ENCODE measurements at places on chromosomes 5 and 9.

DNA sequence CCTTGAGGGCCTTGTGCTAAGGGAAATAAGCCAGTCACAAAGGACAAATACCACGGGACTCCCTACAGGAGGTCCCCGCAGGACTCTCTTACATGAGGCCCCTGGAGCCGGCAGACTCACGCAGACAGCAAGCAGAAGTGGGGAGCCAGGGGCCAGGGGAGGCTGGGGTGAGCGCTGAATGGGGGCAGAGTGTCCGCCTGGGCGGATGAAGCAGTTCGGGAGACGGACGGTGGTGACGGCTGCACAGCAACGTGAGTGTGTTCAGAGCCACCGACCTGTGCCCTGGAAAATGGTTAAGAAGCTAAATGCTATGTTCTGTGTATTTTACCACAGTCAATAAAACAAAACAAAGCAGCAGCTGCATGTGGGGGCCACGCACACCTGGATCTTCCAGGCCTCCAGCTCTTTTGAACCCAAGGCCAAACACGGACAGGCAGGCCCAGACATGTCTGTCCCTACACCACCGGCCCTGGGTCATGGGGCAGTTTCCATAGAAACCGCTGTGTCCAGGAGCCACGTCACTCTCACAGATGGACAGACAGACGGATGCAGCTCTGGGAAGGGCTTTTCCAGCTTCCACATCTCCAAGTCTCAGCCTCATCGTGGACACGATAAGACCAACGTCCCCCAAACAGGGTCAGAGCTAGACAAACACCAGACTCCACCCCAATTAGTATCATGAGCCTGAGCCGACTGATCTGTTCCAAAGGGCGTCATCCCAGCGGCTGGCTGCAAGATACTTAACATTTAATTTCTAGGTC lies 103.9 kb downstream of the VAV2 start:
- no peaks in the 10 kb centered on the region for H3K27me3 ChIP-seq
- no peaks in the 10 kb centered on the region for H3K4me1 ChIP-seq
- H3K27ac ChIP-seq = no peak overlapping the region
- H3K4me3 ChIP-seq = no peak overlapping the region
- H3K36me3 ChIP-seq = no peaks in the 10 kb centered on the region

GRCh38 chr5:43627028-43627427 lies 24.0 kb downstream of the NNT start:
- 0 out of 2 replicates have a peak, but pooled peaks cover 4% of the 10 kb centered on the region for H3K36me3 ChIP-seq
- no peak overlapping the region for H3K4me3 ChIP-seq
- no peak overlapping the region for H3K27ac ChIP-seq
- peak; percentile 73 for DNase-seq
- H3K4me1 ChIP-seq = no peaks in the 10 kb centered on the region
- no peaks in the 10 kb centered on the region for H3K27me3 ChIP-seq

DNA sequence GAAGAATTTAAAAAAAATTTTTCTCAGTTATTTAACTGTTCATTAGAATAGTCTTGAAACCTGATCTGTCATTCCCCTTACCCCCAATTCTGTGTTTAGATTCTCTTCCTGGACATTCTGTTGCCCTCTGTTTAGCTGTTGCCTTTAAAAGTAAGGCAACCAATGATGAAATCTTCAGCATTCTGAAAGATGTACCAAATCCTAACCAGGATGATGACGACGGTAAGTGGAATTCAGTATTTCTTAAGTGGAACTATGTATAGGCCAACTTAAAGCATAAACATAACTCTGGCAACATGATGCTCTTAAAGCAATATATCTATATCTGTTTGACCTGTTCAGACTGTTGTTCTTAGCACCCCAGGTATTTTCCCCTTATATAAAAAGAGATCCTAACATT lies 27.2 kb downstream of the NCBP1 start:
- H3K4me3 ChIP-seq = no peak overlapping the region
- no peaks in the 10 kb centered on the region for H3K4me1 ChIP-seq
- no peak overlapping the region for H3K27ac ChIP-seq
- DNase-seq = no peak
- H3K36me3 ChIP-seq = peaks cover 85% of the 10 kb centered on the region

- no peaks in the 10 kb centered on the region for H3K27me3 ChIP-seq
- H3K27ac ChIP-seq = no peak overlapping the region
- H3K4me3 ChIP-seq = no peak overlapping the region
Measured at GRCh38 chr5:140208065-140208464, 33.1 kb downstream of the CYSTM1 start.

- no peak overlapping the region for H3K4me3 ChIP-seq
- no peak for DNase-seq
- H3K4me1 ChIP-seq = no peaks in the 10 kb centered on the region
- H3K36me3 ChIP-seq = no peaks in the 10 kb centered on the region
- no peak overlapping the region for H3K27ac ChIP-seq
Measured at GRCh38 chr9:69527454-69527853, 144.7 kb downstream of the APBA1 start.

GRCh38 chr5:88391116-88391515 lies 122.5 kb upstream of the TMEM161B start:
- no peaks in the 10 kb centered on the region for H3K27me3 ChIP-seq
- no peak overlapping the region for H3K27ac ChIP-seq
- H3K36me3 ChIP-seq = no peaks in the 10 kb centered on the region
- DNase-seq = no peak
- no peak overlapping the region for H3K4me3 ChIP-seq

DNA sequence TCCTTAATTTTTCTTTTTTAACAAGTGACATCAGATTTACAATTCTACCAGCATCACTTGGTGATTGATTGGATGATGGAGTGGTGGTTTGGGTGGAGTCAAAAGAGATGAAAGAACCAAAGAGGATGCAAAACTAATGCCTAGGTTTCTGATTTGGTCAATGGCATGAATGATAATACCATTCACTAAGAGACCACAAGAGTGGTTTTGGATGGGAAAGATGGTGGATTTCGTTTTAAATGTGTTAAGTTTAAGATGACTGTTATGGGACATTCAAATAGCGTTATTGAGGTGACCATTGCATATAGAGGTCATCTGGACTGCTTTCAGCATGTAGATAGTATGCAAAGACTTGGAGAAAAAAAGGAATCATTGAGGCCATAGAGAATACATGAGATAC lies 3.6 kb downstream of the SMC5 start:
- H3K27ac ChIP-seq = no peak overlapping the region
- H3K4me1 ChIP-seq = peaks cover 59% of the 10 kb centered on the region
- peaks cover 52% of the 10 kb centered on the region for H3K36me3 ChIP-seq
- H3K27me3 ChIP-seq = no peaks in the 10 kb centered on the region

GRCh38 chr5:113293068-113293974 lies 141.5 kb downstream of the TSSK1B start:
- H3K4me1 ChIP-seq = 0 out of 2 replicates have a peak, but pooled peaks cover 10% of the 10 kb centered on the region
- H3K36me3 ChIP-seq = no peaks in the 10 kb centered on the region
- H3K4me3 ChIP-seq = peak overlapping the region; percentile 82
- H3K27ac ChIP-seq = peak overlapping the region; percentile 79

DNA sequence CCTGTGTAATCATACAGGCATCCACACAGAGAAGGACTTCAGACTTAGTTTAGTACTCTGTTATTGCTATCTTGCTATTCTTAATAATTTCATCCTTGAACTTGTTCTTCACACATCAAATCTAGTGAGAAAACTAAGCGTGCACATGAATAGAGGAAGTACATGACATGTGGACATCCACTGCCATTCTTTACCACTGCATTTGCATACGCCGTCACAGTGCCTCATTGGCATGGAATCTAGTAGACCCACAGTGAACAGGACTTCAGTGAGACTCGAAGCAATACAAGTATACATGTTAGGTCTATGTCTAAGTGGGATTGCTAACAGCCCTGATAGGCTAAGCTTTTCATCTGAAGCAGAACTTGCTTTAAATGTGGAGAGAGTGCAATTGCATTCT lies 592.1 kb downstream of the TLE4 start:
- H3K27me3 ChIP-seq = no peaks in the 10 kb centered on the region
- no peak for DNase-seq
- H3K4me3 ChIP-seq = no peak overlapping the region
- H3K27ac ChIP-seq = no peak overlapping the region
- no peaks in the 10 kb centered on the region for H3K4me1 ChIP-seq

GRCh38 chr9:78171651-78172050 lies 64.2 kb upstream of the CEP78 start:
- H3K36me3 ChIP-seq = no peaks in the 10 kb centered on the region
- no peak for DNase-seq
- no peaks in the 10 kb centered on the region for H3K4me1 ChIP-seq
- H3K4me3 ChIP-seq = no peak overlapping the region
- H3K27ac ChIP-seq = no peak overlapping the region
- H3K27me3 ChIP-seq = peaks cover 29% of the 10 kb centered on the region

DNA sequence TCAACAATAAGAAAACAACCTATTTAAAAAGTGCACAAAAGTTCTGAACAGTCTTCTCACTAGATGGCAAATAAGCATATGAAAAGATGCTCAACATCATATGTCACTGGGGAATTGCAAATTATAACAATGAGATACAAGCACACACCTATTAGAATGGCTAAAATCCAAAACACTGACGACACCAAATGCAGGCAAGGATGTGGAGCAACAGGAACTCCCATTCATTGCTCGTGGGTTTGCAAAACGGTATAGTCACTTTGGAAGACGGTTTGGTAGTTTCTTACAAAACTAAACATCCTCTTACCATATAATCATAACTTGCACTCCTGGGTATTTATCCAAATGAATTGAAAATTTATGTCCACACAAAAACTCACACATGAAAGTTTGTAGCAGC lies 100.9 kb upstream of the TBC1D2 start:
- H3K36me3 ChIP-seq = no peaks in the 10 kb centered on the region
- H3K27ac ChIP-seq = peak overlapping the region; percentile 34
- peaks cover 20% of the 10 kb centered on the region for H3K4me1 ChIP-seq
- H3K27me3 ChIP-seq = no peaks in the 10 kb centered on the region

DNA sequence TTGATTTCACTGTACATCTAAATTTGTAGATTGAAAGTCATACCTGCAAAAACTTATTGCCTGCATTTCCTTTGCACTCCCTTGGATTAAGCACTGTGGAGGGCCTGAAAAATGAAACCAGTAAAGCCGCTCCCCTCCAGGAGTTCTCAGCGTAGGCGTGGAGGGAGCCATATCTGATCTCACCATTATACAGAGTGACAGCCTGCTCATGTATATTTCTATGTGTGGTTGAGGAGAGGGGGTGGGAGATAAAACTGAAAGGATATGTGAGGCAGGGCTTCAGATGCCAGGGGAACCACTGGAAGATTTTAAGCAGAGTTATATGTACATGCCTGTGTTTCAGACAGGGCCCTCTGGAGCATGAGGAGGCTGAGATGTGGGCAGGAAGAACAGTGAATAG lies 303.0 kb downstream of the MSX2 start:
- H3K4me1 ChIP-seq = no peaks in the 10 kb centered on the region
- DNase-seq = no peak
- H3K36me3 ChIP-seq = no peaks in the 10 kb centered on the region

DNA sequence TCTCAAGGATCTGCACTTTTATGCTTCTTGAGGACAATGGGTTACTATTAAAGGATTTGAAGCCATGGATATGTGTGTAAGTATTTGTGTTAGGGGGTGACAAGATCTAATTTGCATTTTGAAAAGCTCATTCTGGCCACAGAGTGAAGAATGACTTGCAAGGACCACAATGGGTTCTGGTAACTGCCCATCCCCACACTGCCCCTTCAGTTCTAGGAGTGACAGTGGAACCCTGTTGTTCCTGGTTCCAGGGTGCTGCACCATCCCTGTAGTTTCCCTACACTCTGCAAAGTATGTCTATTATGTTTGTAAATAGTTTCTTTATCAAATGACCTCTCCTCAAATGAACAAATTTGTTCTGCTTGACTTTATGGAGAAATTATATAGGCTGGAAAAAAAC lies 9.7 kb upstream of the SPRY4 start:
- no peaks in the 10 kb centered on the region for H3K27me3 ChIP-seq
- no peaks in the 10 kb centered on the region for H3K36me3 ChIP-seq
- H3K27ac ChIP-seq = no peak overlapping the region
- no peak overlapping the region for H3K4me3 ChIP-seq
- DNase-seq = no peak

DNA sequence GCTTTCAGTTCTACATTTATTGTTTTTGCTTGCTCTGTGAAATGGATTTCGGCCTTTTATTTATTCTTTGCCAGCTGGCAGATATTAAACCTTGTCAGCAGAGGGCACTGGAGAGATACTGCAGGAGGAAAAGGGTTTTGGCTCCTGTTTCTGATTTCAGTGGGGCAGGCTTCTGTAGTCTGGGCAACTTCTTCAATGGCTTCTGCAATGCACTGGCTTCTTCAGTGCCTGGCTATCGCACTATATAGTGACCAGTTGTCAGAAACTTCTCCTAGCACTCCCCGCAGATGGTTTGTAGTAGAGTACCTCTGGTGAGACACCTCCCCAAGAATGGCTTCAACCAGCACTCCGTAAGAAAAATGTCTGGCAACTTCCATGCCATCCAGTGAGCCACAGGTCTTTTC lies 3.2 kb upstream of the NFX1 start:
- 0 out of 2 replicates have a peak, but pooled peaks cover 4% of the 10 kb centered on the region for H3K36me3 ChIP-seq
- H3K27ac ChIP-seq = no peak overlapping the region
- H3K27me3 ChIP-seq = no peaks in the 10 kb centered on the region
- no peak overlapping the region for H3K4me3 ChIP-seq
- DNase-seq = peak; percentile 91
- H3K4me1 ChIP-seq = 0 out of 2 replicates have a peak, but pooled peaks cover 10% of the 10 kb centered on the region

GRCh38 chr5:137621306-137621705 lies 114.6 kb downstream of the KLHL3 start:
- no peak overlapping the region for H3K4me3 ChIP-seq
- no peaks in the 10 kb centered on the region for H3K27me3 ChIP-seq
- peaks cover 57% of the 10 kb centered on the region for H3K4me1 ChIP-seq
- peak; percentile 25 for DNase-seq

DNA sequence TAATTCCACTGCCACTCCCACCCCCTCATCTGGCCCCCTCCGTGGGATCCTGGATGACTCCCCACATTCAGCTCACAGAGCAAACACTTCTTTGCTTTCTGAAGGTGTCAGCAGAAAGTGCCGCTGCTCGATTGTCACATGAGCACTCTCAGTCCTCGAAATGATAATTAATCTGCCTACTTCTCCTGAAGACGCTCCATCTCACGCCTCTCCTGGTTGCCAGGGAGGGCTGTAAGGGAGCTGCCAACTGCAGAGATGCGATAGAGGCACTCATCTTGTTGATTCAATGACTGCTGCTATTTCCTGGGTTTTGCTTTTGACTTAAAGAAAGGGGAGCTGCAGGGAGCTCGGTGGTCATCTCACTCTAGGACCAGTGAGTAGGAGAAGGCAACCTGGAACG lies 206.5 kb downstream of the DAB2IP start:
- no peaks in the 10 kb centered on the region for H3K36me3 ChIP-seq
- H3K27ac ChIP-seq = no peak overlapping the region
- H3K4me3 ChIP-seq = no peak overlapping the region
- DNase-seq = no peak

DNA sequence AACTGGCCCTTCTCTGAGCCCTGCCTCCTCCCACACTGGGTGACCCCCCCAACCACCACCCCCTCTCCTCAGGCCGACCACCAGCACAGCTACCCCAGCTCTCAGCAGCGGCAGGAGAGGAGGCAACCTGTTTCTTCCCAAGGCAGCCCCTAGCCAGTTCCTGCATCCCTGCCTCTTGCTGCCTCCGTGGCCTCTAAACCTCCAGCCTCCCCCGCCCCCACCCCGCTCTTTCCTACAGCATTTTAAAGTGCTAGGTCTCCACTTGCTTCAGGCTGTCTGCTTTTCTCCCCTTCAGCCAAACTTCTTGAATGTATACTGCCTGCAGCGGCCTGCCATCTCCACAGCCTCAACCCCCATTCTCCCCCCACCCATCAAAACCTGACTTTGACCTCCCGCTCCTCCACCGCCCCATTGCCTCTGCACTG lies 135.6 kb downstream of the DAB2IP start:
- H3K36me3 ChIP-seq = no peaks in the 10 kb centered on the region
- H3K4me3 ChIP-seq = no peak overlapping the region
- DNase-seq = no peak
- H3K4me1 ChIP-seq = no peaks in the 10 kb centered on the region

- no peak overlapping the region for H3K27ac ChIP-seq
- no peak for DNase-seq
- H3K27me3 ChIP-seq = no peaks in the 10 kb centered on the region
- H3K4me3 ChIP-seq = no peak overlapping the region
Measured at GRCh38 chr9:119114681-119115080, 254.6 kb downstream of the BRINP1 start.

All from GM23248 (cell line).